Fibroblast of skin of left biceps (primary cell): ENCODE measurements at places on chromosomes 5 and 9.

DNA sequence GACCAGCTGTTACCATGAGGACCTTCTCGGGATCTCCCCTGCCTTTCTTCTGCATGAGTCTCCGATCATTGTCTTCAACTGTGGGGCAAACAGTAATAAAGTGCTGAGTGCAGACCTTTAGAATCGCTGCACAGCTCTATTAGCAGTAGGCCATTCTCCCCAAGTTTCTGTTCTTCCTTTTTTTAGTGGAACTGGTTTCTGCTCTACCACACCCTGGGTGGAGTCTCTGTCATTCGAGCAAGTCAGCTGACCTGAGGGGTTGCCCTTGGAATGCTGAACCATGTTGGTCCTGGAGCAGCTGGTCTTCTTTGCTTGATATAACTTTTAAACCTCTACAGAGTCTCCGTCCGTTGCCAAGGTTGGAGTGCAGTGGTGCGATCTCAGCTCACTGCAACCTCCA is 33.4 kb upstream of the GNPDA1 start:
- DNase-seq, result no peak

GRCh38 chr5:50711280-50711679 is 44.8 kb downstream of the PARP8 start:
- no peak for DNase-seq

DNA sequence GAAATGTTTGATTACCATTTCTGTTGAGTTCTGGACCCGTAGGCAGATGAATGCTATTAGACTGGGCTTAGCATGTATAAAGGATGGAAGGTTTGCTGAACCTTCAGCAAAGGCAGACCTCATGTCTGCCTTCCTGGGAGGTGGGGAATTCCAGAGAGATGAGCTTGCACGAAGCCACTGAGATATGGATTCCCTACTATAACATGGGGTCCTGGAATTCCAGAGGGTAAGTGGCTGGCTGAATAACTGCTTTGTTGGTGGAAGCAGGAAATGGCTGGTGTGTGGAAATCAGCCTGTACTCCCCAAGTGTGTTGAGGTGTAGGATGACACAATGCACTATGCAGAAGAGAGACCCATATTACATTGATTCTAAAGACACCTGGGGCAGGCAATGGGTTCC is 526.4 kb downstream of the CTNND2 start:
- no peak for DNase-seq

DNA sequence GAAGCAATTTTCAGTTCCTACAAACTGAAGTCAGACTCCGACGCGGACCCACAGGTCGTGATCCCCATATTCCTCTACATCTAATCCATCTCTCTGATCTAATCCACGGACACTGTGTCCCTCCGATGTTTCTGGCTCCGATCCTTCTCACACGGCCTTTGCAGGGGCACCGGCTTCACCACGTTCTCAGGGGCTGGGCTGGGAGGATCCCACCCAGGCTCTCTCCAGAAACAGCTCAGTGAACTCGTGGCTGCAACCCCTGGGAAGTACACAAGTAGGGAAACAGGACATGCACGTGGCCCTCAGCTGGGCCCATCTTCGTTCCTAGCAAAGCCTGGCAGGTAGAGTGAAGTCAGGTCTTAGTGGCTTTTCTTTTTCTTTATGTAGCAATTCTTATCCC is 49.1 kb upstream of the OLFM1 start:
- DNase-seq, result no peak

- DNase-seq, result no peak
These were observed 23.2 kb upstream of the JADE2 start for GRCh38 chr5:134502259-134502658.

DNA sequence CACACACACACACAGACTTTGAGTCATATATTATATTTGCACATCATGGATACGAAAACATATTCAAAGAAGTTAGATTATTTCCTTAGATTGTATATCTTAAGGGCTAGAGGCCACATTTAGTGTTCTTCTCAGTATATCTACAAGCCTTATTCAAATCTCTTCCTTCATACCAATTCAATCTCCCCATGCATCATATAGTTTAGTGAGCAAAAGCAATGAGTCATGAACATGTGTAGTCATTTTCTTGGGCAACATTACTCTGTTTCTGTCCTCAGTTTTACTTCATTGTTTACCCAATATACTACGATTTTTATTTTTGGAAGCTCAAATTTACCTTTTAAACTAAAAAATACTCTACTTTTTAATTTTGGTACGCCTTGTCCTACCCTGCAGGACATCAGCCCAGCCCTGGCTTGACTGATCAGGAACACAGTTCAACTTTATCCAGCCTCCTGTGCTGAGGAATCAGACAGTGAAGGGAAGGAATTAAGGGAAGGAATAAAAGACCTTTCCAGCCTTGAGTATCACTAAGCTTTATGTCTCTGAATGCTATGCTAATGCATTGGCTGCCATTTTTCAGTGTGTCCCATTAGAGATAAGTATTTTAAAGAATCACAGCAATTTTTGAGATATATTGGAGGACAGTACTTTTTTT is 101.7 kb upstream of the FST start:
- peak; percentile 46 for DNase-seq

DNA sequence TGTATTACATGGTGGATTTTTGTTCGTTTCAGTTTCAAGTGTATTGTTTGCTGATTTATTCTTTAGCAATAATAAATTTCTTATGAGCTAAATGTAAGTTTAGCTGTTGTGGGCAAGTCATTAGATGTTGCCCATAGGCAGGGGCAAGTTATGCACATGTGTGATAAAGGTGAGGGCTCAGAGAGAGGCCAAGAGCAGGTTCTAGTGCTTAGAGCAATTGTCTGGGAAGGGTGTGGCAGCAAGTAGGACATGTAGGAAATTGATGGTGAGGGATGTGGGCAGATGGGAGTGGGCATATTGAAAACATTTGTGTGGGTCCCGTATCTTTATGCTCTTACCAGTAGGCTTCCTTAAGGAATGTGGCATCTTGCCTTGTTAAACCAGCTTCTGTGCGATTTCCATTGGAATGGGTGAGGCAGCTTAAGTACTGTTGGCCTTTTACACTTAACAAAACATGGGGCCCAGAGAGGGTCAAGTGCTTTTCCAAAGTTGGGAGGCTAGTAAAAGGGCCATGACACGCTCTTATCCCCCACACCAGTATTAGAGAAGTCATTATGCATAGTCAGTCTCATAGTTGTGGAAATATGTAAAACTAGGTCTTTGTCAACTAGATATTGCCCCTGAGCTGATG is 60.6 kb downstream of the KDM4C start:
- no peak for DNase-seq
